Spleen (tissue), 13 donors: ENCODE measurements at places on chromosomes 11 and 22. TPM values are rescaled to one million over a fixed set of nuclear protein-coding genes. Genes with fewer than 3 reads are reported as not detected.
A peak's percentile ranks its signal among the peaks of the same experiment; 100 is the strongest.

Gene CADM1
- 3.4 TPM for polyA plus RNA-seq

Gene PRG3
- polyA plus RNA-seq, result 0.36 TPM

Gene MMP8
- polyA plus RNA-seq, result 10.2 TPM

Gene CPSF7
- polyA plus RNA-seq, result 35.3 TPM

Gene KDM4E
- not detected for polyA plus RNA-seq

Gene ACR
- polyA plus RNA-seq, result 1.2 TPM

Gene TMEM45B
- 0.05 TPM for polyA plus RNA-seq

Gene CDC45
- polyA plus RNA-seq, result 5.6 TPM

Gene CST6
- 0.93 TPM for polyA plus RNA-seq

Gene LMNTD2
- polyA plus RNA-seq, result 5.1 TPM

Gene ZNF70
- polyA plus RNA-seq, result 1.3 TPM

GRCh38 chr11:128497061-128497775 is 90.1 kb downstream of the ETS1 start:
- no peak for DNase-seq

DNA sequence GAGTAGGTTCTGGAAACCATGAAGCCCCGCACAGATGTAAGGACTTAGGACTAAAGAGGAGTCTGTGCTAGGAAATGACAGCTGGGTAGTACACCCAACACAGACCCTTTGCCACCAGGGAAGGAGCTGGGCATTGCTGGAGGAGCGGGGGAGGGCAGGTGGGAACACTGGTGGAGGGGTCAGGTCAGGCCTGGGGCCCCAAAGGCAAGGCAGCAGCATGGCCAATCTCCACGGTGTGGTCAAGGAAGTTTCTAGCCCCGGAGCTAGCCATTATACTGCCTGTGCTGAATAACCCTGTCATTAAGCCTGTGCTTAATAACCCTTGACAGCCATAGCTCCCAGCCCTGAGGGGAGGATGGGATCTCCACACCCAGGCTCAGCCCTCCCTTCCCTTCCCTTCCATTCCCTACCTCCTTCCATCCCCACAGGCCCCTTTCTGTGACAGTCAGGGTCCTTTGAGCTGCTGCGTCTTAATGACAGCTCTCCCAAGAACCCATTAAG is 2.1 kb downstream of the TMPRSS4 start:
- no peak for DNase-seq

DNA sequence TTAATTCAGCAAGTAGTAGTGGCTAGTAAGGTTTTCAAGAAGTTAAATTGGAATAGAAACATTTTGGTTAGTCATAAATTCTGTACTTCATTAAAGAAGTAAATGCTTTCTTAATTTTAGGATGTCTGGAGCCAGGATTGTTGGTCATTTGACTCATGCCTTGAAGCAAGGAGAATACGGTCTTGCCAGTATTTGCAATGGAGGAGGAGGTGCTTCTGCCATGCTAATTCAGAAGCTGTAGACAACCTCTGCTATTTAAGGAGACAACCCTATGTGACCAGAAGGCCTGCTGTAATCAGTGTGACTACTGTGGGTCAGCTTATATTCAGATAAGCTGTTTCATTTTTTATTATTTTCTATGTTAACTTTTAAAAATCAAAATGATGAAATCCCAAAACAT is 25.8 kb downstream of the ACAT1 start:
- no peak for DNase-seq

GRCh38 chr11:32062540-32062939 is 28.3 kb upstream of the RCN1 start:
- DNase-seq, result no peak

DNA sequence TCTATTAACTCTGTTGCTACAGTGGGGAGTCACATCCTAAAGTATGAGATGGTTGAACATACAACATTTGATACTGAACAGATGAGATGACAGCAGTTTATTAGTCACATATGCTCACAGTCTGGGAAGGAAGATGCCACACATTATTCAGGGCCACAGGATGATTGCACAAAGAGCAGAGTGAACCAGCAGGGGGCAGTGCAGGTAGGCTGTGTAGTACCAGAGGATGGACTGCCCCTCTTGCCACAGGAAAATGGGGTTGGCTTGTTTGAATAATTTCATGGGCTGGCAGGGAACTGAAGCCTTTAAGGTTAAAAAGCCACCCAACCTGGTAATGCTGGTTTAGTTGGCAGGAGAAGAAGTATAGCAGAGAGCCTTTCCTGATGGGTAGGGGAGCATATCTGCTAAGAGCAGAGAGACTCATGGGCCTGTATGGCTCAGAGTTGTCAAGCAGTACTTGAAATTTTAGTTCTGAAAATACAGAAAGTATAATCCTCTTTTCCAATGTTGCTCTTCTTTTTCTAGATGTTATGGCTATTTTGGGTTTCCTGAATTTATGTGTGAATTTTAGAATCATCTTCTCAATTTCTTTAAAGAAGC is 180.4 kb upstream of the B3GAT1 start:
- DNase-seq, result no peak

GRCh38 chr11:132367293-132367692 is 996.9 kb downstream of the NTM start:
- no peak for DNase-seq

DNA sequence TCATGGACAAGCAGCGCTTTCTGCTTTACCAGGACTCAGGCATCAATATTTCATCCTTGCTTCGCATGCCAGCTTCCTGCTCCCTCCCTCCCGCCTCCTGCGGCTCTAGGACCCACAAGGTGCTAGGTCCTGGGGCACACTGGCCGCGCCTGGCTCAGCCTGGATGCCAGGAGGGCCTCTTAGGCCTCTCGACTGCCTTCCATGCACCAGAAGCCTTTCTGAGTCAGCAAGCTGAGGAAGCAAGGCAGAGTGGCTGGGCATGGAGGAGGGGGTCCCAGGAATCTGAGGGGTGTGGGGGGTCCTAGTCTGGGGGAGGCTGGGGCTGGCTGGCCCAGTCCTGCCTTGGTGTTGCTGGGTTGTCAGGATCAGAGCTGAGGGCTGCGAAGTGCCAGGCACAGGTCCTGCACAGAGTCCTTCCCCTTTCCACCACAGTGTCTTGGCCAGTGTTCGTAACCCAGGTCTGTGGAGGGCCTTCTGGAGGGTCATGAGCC is 61.0 kb upstream of the THY1 start:
- DNase-seq, result no peak

- DNase-seq, result peak; percentile 69
Measured at GRCh38 chr22:37214731-37215030, 2.4 kb upstream of the SSTR3 start.

DNA sequence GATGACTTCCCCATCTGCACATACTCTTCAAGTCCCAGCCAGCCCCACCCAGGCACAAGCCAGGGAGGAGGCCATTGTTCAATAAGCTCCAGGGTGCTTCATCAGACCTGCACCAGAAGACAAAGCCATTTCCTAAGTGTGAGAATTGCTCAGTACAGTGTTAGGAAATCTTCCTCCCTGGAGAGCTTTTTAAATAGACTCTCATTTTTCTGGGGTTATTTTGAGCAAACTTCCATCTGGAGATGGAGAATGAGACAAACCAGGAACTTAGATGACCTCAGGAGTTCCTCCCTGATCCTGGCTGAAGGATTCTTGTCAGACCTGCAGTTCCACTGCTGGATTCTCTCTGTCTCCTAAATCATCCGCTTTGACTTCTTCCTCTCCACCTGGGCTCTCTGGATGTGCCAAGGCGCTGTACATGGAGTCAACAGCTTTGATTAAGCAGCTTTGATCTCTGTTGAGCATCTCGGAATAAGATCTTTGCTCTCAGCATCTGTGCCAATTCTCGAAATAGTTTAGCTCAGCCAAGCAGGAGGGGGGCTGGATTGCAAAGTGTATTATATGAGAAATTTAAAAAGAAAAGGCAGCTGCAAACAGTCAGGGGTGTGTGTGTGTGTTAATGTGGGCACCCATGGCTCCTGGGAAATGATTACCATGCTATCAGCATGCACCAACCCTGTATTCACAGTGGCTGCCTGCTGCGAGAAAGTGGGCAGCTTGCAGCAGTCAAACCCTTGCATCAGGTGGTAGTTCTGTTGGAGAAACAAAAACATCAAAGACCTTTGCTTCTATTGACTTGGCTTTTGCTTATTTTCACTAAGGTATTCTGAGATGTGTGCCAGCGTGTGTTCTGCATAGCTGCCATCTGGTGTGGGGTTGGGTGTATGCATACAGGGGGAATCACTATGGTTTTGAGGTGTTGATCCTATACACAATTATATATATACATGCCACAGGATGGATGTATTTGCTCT is 70.2 kb upstream of the NAV2 start:
- DNase-seq, result no peak

- DNase-seq, result peak; percentile 84
Measured at GRCh38 chr11:124762624-124763155, 600 bp upstream of the ESAM start.

DNA sequence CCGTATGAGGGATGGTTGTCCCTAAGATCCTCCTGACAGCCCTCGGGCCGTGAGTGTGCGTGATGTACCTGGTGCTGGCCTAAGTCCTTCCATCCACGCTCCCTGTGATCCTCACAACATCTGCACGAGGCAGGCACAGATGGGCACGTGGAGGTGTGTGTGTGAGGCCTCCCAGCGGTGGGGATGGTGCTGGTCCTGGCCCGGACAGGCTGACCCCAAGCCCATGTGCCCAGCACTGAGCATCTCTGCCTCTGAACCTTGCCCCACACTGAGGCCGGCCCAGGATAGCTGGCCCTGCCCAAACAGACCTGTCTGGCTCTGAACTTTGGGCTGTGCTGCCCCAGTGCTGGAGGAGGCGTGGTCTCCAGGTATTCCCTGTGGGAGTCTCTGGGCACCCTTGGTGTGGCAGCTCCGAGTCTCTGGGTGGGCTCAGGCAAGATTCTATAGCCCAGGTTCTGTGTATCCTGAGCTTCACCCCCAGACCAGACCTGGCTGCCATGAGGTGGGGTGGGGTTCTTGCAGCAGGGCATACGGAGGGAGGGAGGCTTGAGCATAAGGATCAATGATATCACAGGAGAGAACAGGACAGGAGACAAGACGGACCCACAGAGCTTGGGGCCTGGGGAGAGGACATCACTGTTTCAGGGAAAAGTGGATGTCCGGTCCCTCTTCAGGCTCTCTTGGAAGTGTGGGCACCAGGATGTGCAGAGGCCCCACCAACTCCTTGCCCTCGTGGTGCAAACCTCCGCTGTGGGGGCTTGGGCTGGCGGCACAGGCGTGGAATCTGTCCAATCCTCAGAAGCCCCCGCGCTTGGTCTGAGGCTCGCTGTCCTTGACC is 881.8 kb downstream of the BRD1 start:
- peak; percentile 62 for DNase-seq

GRCh38 chr11:98955551-98955950 is 65.2 kb upstream of the CNTN5 start:
- no peak for DNase-seq

- peak; percentile 15 for DNase-seq
Measured at GRCh38 chr11:71338801-71339395, 86.5 kb upstream of the SHANK2 start.

GRCh38 chr11:17610085-17610894 is 63.2 kb downstream of the OTOG start:
- no peak for DNase-seq

- DNase-seq, result no peak
Measured at GRCh38 chr11:34176751-34177209, 71.4 kb downstream of the NAT10 start.

GRCh38 chr22:43127166-43127908 is 15.9 kb downstream of the MCAT start:
- DNase-seq, result no peak

DNA sequence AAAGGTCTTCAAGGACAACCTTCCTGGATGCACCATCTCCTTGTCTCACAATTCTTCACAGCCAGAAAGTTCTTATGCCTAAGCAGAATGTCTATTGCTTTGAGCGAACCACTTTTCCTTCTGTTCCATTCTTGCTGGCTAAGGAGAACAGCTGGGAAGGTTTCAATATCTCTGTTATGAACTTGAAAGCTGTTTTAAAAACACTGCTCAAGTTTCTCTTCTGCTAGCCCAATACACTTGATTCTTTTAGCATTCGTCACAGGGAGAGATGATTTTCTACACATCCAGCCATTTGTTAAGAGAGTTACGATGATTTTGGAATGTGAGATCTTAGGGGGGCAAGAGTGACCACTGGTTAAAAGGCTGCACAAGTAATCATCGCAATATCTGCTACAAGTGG is 249.3 kb downstream of the KIRREL3 start:
- DNase-seq, result no peak

- DNase-seq, result no peak
Measured at GRCh38 chr11:110147962-110148709, 54.9 kb downstream of the ZC3H12C start.
